Mesangial cell (primary cell): ENCODE measurements at places on chromosomes 1 and 21. TPM values are rescaled to one million over a fixed set of nuclear protein-coding genes. Genes with fewer than 3 reads are reported as not detected.

Gene PDZK1
- total RNA-seq = 0.49 and 11.3 TPM in 2 replicates

Gene ATAD3C
- 1.1 and 1.6 TPM in 2 replicates for total RNA-seq

Gene DNASE2B
- 0.16 TPM in 1 of 2 replicates, not detected in the other for total RNA-seq

Gene PALMD
- 0.13 and 0.33 TPM in 2 replicates for total RNA-seq

Gene SPRR1B
- not detected in 2 replicates for total RNA-seq

Gene TCEANC2
- total RNA-seq = 2.0 and 2.6 TPM in 2 replicates

Gene CXADR
- total RNA-seq = 5.9 and 17.4 TPM in 2 replicates

Gene PDE4B
- under 0.01 and 0.33 TPM in 2 replicates for total RNA-seq

Gene CDC7
- total RNA-seq = 2.9 and 9.9 TPM in 2 replicates

Gene PLD5
- under 0.01 TPM in 1 of 2 replicates, not detected in the other for total RNA-seq

Gene TUFT1
- total RNA-seq = 35.0 and 40.1 TPM in 2 replicates
